ENCODE measurements at places on chromosomes 16 and 17. TPM values are rescaled to one million over a fixed set of nuclear protein-coding genes. Genes with fewer than 3 reads are reported as not detected.

TOM1L1 gene
- 58.5 TPM for total RNA-seq

C17orf50 gene
- total RNA-seq, result 0.30 TPM

GRCh38 chr16:27781981-27782880 lies 232.3 kb downstream of the KATNIP start:
- H3K27me3 ChIP-seq, result no peaks in the 10 kb centered on the region
- no peaks in the 10 kb centered on the region for H3K36me3 ChIP-seq
- H3K4me1 ChIP-seq, result 0 out of 2 replicates have a peak, but pooled peaks cover 2% of the 10 kb centered on the region
- H3K4me3 ChIP-seq, result no peak overlapping the region
- no peak for DNase-seq
- H3K27ac ChIP-seq, result no peak overlapping the region

GRCh38 chr17:65918916-65919315 lies 273.0 kb downstream of the CEP112 start:
- peaks cover 12% of the 10 kb centered on the region for H3K4me1 ChIP-seq
- no peaks in the 10 kb centered on the region for H3K36me3 ChIP-seq
- no peak for DNase-seq
- no peak overlapping the region for H3K27ac ChIP-seq

GRCh38 chr17:59375857-59376256 lies 44.4 kb downstream of the YPEL2 start:
- no peak overlapping the region for H3K27ac ChIP-seq
- no peaks in the 10 kb centered on the region for H3K36me3 ChIP-seq
- no peak overlapping the region for H3K4me3 ChIP-seq
- H3K27me3 ChIP-seq, result no peaks in the 10 kb centered on the region
- DNase-seq, result no peak

CACNA1G gene
- total RNA-seq, result 6.7 TPM

GRCh38 chr17:77778636-77779489 lies 179.6 kb upstream of the TNRC6C start:
- no peak overlapping the region for H3K4me3 ChIP-seq
- no peak overlapping the region for H3K27ac ChIP-seq
- DNase-seq, result no peak
- peaks cover 55% of the 10 kb centered on the region for H3K27me3 ChIP-seq
- peaks cover 22% of the 10 kb centered on the region for H3K4me1 ChIP-seq
- H3K36me3 ChIP-seq, result peaks cover 7% of the 10 kb centered on the region

CAVIN1 gene
- total RNA-seq, result 24.6 TPM

DNA sequence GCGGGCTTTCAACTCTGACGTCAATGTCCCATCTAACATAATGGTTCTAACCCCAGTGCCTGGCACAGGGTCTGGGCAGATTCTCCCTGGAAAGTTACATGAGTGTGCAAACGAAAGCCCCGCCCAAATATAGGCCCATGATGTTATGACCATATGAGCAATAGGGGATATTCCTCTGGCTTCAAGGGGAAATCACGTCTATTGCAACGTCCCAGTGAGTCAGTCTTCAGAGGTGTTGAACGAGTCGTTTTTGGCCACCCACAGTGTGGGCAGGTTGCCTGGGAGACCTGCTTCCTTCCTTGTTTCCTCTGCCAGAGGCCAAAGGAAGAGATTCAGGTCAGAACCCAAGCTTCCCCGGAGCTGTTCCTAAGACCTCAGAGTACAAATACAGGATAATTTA lies 30.3 kb downstream of the PIK3R5 start:
- H3K4me3 ChIP-seq, result no peak overlapping the region
- peaks cover 5% of the 10 kb centered on the region for H3K27me3 ChIP-seq
- H3K27ac ChIP-seq, result no peak overlapping the region

DNA sequence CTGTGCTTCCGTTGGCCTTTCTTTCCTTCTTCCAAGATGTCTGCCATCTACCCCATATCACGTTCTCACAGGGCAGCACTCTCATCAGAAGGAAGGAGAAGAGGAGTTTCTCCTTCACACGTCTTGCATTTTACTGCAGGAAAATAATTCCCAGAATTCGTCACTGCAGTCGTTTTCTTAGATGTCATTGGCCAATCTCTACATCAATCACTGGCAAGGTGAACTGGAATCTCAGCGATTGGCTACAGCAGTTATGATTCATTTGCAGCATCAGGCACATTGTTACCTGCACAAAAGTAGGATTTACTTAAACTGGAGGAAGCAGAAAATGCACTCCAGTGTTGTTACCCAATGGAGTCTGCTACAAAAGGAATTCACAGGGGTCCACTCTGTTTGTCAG lies 277.2 kb upstream of the RBFOX1 start:
- no peak overlapping the region for H3K27ac ChIP-seq
- no peaks in the 10 kb centered on the region for H3K4me1 ChIP-seq
- H3K27me3 ChIP-seq, result peaks cover 9% of the 10 kb centered on the region
- no peak overlapping the region for H3K4me3 ChIP-seq

Measured in WTC11 (cell line).